ENCODE measurements at places on chromosomes 1 and 21.

- DNase-seq = no peak
Observed at GRCh38 chr1:100354971-100355394, 2.7 kb downstream of the CDC14A start.

- DNase-seq = no peak
Observed at GRCh38 chr21:25464275-25464674, 143.0 kb downstream of the MRPL39 start.

GRCh38 chr1:95207223-95207935 is 26.6 kb upstream of the RWDD3 start:
- DNase-seq = no peak

GRCh38 chr1:24385160-24385940 is 28.2 kb downstream of the STPG1 start:
- DNase-seq = no peak

- no peak for DNase-seq
Observed at GRCh38 chr1:33408093-33408436, 22.8 kb downstream of the PHC2 start.

DNA sequence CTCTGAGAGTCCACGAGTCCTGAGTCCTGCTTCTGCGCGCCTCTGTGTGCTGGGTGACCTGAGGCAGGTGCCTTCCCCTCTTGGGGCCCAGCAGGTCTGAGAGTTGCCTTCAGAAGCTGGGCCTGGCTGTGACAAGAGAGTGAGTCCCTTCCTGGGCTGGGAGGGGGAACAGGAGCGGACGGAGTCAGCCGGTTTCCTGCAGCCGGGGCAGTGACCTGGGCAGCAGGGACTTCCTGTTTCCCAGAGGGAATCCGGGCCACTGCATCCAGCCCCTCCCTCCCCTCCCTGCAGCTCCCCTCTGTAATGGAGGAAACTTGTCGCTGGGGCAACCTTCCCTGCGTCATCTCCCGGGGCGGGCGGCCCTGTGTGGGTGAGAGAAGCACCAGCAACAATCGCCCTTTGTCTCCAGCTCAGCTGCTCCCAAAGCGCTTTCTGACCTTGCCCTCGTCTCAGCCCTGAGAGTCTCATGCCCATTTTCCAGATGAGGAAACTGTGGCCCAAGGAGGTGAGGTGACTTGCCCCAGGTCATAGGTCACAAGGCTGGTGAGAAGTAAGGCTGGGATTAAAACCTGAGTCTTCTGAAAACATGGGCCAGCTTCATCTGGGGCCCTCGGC is 61.1 kb downstream of the SDC3 start:
- no peak for DNase-seq

GRCh38 chr1:62356257-62356835 is 37.1 kb upstream of the KANK4 start:
- no peak for DNase-seq

GRCh38 chr1:91885213-91885715 is 687 bp downstream of the TGFBR3 start:
- no peak for DNase-seq

GRCh38 chr1:246161626-246162025 is 345.5 kb downstream of the SMYD3 start:
- DNase-seq = no peak

DNA sequence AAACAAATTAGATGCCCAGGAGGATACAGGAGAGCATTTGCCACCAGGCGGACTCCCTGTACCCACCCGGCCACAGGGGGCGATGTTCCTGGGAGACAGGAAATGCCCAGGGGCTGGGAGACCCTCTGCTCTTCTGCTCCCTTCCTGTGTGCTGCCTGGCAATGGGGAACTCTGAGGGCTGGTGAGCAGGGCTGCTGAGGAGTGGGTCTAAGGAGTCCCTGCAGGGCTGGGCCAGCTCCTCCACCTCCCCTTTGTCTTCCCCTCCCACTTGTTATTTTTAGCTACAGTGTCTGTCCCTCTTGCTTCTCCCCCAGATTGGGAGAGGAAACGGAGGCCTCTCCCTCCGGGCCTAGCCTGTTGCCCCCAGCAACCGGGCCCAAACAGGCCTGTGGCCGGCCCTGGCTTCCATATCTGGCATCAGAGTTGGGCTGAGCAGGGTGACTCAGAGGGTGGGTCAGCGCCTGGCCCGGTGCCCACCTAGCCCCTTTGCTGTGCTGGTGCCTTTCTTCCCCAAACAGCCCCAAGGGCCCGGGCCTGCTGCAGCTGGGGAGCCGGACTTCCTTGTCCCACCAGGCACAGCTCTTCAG is 11.6 kb downstream of the LMNA start:
- DNase-seq = peak; percentile 39

DNA sequence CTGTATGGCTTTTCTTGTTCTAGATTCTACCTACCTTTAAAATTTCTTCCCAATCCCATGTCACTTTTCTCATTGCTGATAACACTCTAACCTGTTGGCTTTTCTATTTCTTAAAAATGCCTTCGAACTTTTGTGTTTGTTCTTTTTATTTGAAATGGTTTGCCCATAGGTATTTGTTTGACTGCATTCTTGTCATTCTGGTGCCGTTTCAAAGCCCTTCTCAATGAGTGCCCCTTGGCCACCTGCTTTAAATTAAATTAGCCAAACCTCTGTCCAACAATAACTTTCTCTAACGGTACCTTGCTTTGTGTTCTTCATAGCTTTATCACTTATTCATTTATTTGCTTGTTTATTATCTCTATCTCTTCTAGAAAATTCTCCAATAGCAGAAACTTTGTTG is 38.9 kb downstream of the KCTD3 start:
- no peak for DNase-seq

GRCh38 chr1:3453891-3454810 is at the start of gene ARHGEF16:
Gene ARHGEF16 (plus strand): TSS chr1:3454665. CDS start chr1:3463085, 8,420 bp downstream.
- no peak for DNase-seq

DNA sequence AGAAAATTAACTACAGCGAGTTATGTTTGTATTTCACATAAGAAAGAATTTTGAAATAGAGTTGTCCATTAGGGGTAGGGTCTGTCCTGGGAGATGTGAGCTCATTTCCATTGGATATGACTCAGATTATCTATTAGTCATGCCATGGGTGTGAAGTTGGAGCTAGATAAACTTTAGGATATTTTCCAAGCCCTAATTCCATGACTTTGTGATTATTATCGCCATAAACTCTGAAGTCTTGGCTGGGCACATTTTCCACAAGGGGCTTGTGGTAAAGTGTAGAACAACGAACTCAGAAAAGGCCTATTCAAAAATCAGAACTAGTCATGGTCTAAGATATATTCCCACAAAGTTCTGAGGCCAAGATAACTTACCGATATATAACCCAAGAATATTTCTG is 396.6 kb downstream of the DPYD start:
- no peak for DNase-seq

GRCh38 chr1:202164271-202165037 is 4.1 kb upstream of the PTPN7 start:
- peak; percentile 56 for DNase-seq

- no peak for DNase-seq
Observed at GRCh38 chr1:187999973-188000372, 1171.2 kb downstream of the PLA2G4A start.

- DNase-seq = no peak
Observed at GRCh38 chr21:45293726-45294401, 6.2 kb upstream of the POFUT2 start.

GRCh38 chr1:81549588-81550127 is 251.1 kb upstream of the ADGRL2 start:
- DNase-seq = no peak

DNA sequence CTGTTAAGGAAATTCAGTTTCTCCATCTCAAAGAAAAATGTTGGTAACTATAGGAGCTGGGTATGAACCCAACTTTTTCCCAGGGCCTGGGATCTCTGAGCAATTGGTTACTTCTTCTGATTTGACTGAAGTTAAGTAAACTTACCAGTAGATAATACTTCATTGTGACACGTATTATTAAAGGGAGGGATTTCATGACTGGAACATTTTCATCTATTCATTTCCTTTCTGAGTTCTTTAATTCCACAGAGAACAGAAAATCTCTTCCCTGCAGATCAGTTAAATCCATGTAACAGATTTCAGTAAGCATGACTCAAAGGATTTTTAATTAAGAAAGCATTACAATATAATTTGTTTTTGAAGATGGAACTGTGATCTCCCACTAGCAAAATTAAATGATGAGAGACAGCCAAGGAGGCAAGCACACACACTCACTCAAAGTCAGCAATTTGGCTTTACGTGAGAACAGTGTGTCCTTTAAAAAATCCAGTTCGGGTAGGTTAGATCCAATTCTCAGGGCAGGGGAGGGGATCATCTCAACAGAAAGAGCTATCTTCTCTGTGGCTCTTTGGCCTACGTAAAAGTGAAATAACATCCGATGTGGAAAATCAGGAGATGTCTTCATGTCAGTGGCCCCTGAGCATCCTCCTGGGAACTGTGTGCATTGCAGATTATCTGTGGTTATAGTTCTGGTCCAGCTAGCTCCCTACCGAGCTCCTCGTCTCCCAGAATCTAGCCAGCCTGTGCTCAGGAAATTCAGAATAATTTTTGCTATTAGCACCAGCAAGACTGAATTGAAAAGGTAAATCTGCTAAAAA is 10.8 kb upstream of the MYOC start:
- no peak for DNase-seq

GRCh38 chr1:206467915-206468314 is 2.4 kb upstream of the IKBKE start:
- no peak for DNase-seq

GRCh38 chr1:29306471-29307140 is 70.3 kb downstream of the PTPRU start:
- DNase-seq = no peak
